ENCODE measurements at places on chromosomes 16 and 17.

DNA sequence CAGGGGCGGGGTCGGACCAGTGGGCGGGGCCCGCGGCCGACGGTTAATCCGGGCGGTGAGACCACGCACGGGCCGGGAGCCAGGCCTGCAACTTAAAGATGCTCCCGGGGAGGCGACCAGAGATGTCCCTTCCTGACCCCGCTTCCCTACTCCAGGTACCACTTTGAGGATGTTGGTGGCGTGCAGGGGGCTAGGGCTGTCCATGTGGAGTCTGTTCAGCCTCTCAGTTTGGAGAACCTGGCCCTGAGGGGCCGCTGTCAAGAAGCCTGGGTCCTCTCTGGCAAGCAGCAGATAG lies 580 bp downstream of the RANGRF start:
- no peak for DNase-seq

GRCh38 chr16:27639561-27640276 lies 89.8 kb downstream of the KATNIP start:
- DNase-seq = no peak

GRCh38 chr16:19005561-19006445 lies 22.1 kb downstream of the TMC7 start:
- DNase-seq = no peak

- DNase-seq = peak; percentile 77
Measured at GRCh38 chr17:57892146-57892819, 42.4 kb upstream of the MRPS23 start.

DNA sequence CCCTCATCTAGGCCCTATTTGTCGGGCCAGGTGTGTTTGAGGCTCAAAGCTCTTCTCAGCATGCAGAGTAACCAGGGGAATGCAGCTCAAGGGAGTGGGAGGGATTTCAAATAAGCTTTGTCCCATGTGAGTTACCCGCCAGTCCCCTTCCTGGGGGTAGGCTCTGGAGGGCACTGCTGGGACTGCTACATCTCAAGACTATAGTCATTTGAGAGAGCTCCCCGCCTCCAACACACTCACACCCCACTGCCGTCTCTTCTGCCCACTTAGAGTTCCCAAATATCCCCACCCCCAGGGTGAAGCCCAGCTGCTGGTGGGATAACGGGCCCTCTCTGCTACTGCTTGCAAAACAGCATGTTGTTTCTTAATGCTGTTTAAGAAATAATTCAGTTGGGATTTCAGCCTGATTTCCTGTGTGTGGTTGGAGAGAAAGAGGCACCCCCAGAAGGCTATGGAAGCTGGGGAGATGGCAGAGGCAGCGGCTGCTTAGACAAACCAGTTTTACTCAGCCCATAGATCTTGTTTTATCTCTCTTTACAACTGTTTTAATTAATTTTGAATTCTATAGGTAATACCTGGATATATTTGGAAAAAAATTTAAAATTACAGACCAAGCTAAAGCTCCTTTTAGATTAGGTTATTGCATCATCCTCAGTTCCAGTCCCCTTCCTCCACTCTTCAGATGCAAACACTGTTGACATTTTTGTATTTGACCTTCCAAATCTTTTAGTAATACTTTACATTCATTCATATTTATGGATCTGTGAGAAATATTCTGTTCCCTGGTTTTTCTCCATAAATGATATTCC lies 4.1 kb upstream of the MPO start:
- no peak for DNase-seq

GRCh38 chr16:58038219-58038641 lies 12.7 kb downstream of the MMP15 start:
- DNase-seq = no peak

GRCh38 chr16:81940781-81941560 lies 70.3 kb downstream of the SDR42E1 start:
- DNase-seq = no peak

DNA sequence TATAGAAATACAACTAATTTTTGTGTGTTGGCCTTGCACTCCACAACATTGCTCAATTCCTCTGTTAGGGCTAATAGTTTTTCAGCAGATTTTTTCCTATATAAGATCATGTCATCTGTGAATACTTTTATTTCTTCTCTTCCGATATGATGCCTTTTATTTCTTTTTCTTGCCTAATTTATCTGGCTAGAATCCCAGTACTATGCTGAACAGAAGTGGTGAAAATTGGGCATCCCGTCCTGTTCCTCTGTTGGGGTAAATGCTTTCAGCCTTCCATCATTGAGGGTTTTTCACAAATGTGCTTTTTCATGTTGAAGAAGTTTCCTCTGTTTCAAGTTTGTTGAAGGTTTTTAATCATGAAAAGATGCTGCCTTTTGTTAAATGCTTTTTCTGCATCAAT lies 22.7 kb upstream of the TNFRSF13B start:
- no peak for DNase-seq

- no peak for DNase-seq
Measured at GRCh38 chr17:5711344-5711743, 127.0 kb upstream of the NLRP1 start.

DNA sequence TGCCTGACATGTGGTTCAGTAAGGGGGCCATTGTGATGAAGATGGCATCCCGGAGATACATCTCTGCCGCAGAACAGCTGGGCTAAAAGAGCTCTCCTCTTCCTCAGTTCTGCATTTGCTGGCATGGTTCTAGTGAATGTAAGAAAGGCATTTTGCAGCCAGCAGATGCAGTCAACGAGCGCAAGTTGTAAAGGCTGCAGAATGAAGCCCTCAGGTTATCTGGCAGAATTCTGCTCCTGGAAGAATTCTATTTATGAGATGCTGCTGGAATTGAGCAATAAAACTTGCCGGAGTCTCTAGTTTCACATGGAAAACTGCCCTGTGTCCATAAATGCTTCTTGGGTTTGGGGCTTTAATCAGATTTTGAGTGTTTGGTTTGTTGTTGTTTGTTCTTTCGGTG lies 176.8 kb upstream of the HSBP1 start:
- DNase-seq = no peak

DNA sequence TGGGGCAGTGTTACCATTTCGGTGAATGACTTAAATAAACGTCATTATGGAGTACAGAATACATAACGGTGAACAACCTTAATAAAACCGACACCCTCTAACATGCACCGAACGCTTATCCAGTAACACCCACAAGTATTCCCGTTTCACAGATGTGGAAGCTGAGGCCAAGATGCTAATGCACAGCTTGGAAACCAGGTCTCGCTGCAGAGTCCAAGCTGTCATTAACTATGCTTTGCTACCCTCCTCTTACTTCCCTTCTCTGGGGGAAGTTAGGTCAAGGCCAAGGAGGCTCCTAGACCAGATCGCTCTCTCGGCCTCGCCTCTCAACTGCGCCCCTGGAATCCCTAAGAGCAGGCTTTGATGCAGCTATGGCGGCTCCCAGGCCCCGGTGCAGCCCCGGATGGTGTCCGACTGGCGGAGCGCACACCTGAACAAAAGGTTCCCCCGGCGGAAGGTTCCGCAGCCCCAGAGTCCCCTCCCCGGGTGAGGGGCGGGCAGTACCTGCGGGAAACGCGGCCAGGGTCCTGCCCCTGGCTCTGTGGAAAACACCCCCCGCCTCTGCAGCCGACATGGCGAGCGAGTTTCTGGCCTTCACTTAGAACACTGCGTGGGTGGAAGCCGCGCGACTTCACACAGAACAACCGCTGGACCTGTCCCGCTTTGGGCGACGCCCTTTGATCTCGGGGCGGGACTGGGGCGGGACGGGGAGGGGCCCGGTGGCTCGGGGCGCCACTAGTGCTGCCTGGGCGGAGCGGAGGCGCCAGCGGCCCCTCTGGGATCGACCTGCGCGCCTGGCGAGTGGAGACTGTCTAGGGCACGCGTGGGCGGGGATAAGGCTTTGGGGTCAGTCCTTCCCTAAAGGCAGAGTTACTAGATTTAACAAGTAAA lies at the start of gene CPPED1:
CPPED1 (minus strand) TSS at position 685 of the 891 bp plus-strand sequence; CDS start at position 574, 111 bp downstream.
- DNase-seq = peak; percentile 94

- DNase-seq = no peak
Measured at GRCh38 chr17:83155128-83156121, 76.0 kb downstream of the METRNL start.

GRCh38 chr17:37118366-37119137 lies 169.8 kb downstream of the AATF start:
- no peak for DNase-seq

Data from activated B cell treated with CpG ODN at 0.5 μM for 24 hours (primary cell).